ENCODE measurements at places on chromosomes 16 and 17.

DNA sequence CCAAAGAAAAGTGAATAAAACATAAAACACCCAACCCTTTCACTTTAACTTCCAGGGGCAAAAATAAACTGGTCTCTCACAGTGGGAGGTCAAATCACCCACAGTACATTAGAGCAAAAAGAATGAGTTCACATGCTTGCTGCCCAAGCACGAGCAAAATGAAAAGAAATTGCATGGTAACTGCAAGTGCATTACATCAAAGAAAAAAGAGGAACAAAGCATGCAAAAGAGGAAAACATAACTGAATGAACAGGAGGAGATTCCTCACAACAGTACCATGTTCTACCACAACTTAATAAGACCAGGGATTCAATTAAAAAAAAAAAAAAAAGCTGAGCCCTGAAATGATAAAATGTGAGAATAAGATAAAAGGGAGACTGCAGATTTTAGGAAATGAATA is 12.3 kb downstream of the DNAH2 start:
- no peak for DNase-seq

GRCh38 chr16:66547101-66547989 is 2.6 kb downstream of the TK2 start:
- DNase-seq = no peak

DNA sequence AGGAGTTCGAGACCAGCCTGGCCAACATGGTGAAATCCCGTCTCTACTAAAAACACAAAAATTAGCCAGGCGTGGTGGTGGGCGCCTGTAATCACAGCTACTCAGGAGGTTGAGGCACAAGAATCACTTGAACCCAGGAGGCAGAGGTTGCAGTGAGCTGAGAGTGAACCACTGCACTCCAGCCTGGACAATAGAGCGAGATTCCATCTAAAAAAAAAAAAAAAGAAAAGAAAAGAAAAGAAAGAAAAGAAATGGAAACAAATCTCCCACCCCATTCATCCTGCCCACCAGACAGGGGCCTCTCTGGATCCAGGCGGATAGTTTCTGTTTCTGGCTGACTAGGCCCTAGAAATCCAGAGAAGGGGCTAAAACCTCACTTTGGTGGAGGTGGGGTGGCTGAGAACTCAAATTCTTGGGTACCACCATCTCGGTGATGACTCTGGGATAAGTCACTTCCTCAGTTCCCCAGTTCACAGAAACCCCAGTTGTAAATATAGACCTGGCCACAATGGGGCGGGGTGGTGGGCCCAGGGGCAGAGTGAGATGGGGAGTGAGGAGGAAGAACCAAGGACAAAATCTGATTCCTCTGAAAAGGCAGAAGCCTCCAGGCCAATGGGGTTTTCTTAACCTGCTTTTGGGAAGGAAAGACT is 22.2 kb downstream of the SOCS1 start:
- DNase-seq = no peak

- no peak for DNase-seq
Observed at GRCh38 chr16:54627616-54628015, 303.0 kb upstream of the IRX5 start.

DNA sequence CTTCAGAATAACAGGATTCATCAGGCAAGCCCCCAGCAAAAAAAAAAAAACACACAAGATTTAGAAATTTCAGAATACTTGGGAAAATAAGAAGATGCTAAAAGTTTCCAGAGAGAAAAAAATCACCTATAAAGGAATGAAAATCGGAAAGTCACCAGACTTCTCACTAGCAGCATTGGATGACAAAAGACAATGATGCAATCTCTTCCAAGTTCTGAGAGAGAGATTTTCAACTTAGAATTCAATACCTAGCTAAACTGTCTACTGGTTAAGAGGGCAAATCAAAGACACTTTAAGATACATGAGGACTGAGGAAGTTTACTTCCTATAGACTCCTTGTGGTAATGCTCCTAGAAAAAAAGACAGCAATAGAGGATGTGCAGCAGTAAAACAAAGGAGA is 23.9 kb upstream of the TNS4 start:
- DNase-seq = no peak

DNA sequence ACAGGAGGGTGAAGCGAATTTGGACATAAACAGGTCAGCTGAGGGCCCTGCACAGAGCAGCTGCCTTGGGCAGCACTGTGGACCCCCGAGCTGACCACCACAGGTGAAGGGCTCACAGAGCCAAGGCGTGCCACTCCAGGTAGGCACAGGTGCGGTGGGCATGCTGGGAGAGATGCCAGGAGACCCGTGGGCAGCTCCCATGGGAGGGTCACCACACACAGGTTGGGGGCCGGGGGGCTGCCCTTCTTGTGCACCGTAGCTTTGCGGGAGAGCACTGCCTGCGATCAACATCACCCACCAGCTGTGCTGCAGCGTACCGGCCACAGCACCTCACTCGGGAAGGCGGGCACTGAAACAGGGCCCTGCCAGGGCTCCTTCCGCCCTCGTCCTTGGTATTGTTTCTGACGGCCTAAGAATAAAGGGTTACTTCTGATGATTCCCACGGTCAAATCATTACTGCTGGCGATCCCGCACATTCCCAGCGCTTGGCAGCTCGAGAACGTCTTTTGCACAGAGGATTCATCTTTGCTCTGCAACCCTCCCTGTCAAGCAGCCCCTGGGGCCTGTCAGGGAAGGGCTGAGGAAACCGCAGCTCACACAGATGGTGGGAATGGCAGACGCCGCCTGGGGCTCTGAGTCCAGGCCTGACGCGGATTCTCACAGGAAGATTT is 181.7 kb downstream of the BANP start:
- DNase-seq = no peak

- no peak for DNase-seq
Observed at GRCh38 chr17:43616852-43617251, 44.9 kb downstream of the MEOX1 start.

- DNase-seq = no peak
Observed at GRCh38 chr17:57877803-57878377, 28.0 kb upstream of the MRPS23 start.

DNA sequence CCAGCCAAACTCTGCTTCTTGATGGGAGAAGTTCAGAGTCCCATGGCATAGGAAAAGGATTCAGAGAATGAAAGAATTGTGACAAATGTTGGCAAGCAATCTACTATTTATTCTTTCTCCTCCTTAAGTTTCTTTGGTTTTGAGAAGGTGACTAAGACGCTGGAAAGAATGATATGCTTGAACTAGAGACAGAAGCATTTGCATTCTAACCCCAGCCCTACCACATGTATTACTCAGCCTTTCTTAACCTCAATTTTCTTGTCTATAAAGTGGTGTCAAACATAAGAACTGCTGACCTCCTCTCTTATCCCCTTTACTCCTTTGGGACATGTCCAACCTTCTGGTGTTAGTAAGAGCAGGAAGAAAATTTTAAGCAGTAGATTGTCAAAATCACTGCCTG is 124.7 kb downstream of the HS3ST2 start:
- no peak for DNase-seq

DNA sequence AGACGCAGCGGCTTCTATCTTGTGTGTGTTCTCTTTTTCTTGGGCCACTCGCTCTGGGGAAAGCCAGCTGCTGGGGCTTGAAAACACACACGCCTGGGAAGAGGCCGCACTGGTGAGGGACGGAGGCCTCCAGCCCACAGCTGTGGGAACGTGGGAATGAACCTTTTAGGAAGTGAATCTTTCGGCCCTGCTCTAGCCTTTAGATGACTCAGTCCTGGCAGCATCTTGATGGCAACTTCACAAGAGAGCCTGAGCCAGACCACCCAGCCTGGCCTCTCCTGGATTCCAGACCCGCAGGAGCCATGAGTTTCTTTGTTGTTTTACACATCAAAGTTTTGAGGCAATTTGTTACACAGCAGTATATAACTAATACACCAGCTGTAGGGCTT is 2.2 kb upstream of the PDPK1 start:
- DNase-seq = no peak

DNA sequence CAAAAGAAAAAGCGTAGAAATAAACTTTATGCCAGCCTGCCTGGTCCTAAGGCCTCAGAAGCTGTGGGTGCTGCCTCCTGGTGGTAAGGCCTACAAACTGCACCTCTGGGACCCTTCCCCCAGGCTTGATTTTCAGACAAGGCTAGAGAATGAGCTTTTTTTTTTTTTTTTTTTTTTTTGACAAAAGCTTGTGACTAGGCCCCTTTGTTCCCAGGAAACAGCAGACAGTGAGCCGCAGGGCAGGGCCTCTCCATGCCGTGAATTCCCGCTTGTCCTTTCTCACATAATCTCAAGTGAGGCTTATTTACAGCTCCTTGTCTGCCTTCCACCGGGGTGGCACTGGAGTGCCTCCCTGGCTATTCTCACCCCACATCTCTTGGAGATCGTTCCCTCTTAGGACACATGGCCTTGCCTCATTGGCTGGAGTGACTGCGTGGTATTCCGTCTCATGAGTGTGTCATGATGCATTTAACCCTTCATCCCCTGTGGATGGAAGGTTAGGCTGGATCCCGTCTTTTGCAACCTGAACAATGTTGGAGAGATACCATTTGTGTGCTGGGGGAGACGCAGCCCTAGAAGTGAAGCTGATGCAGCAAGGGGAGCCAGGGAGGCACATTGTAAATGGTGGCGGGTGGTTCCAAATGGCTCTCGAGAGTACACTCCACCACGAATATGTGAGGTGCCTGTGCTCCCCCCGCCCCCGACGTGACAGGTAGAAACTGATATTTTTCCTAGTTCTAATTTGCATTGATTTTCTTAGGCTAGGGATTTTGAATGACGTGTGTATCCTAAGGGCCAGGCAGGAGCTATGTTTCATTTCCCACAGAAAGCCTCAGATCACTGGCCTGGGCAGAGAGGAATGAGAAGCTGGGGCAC is 49.6 kb downstream of the USP22 start:
- peak; percentile 66 for DNase-seq

GRCh38 chr16:15866451-15866850 is 9.6 kb upstream of the MYH11 start:
- DNase-seq = no peak

DNA sequence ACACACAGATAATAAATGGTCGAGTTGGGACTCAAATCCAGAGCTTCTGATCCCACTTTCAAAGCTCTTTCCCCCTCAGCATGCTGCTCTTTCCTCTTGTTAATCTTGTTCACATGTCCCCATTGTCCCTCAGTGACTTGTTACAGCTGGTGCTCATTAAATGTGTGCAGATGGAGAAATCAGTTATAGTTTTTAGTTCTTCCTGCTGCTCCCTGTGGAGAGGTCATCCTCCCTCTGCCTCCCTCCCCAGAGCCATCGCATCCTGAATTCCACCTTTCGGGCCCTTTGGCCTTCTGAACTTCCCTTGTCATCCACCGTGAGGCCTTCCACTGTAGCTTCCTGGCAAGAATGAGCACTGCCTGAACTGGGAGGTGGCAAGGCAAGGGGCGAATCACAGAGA is 179.6 kb downstream of the WSCD1 start:
- DNase-seq = no peak

GRCh38 chr17:56893503-56893902 is 20.3 kb downstream of the TRIM25 start:
- DNase-seq = no peak

DNA sequence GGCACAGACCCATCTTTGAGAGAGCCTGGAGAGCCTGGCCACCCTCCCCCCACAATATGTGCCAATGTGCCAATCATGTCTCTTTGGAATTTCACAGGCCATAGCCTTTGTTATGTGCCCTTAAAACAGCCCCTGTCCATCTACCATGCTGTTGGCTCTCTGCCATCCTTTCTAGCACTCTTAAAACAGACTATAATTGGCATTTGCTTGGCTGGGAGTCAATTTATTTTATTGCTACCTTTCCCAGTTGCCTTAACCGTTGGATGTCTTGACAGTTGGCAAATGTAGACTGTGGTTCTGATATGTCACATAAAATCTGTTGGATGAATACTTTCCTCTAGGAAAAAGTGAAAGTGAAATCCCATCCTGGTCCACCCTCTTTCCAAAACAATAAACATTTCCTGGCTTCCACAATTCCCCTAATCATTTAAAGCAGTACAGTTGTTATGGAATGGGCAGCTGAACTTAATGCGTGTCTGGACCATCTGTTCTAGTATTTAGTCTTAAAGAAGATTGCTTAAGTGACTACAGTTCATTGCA is 394.0 kb downstream of the KCNJ2 start:
- no peak for DNase-seq
